ENCODE measurements at places on chromosomes 5 and 9.

GRCh38 chr5:159211729-159212174 lies 2.4 kb upstream of the RNF145 start:
- no peak for DNase-seq

DNA sequence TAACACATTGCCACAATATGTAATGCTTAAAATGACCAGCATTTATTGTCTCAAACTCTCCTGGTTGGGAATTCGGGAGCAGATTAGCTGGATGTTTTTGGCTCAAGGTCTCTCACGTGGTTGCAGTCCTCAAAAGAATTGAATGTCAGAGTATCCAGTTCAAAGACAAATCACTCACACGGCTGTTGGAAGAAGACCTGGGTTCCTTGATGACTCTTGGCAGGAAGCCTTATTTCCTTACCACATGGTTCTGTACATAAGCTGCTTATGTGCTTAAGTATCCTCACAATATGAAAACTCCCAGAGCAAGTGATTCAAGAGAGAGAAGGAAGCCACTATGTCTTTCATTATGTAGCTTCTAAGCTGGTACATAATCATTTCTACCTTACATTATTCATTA lies 230.3 kb upstream of the PTPRD start:
- DNase-seq, result no peak

DNA sequence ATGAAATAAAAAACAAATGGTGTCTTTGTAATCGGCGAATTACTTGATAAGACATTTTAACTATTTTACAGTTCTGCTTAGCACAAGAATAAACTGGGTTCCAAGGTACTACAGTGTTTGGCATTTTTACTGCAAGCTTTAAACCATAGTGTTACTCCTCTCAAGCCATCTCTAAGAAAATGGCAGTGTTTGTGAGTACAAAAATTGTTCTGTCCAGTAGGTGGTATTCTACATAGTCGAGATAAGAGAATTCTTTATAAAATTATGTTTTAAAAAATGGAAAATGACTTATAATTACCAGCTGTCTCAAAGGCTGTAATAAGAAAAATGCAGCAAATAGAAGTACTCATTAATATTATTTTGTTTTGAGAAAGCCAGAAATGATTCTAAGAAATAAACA lies 3.2 kb downstream of the SMIM15 start:
- no peak for DNase-seq

DNA sequence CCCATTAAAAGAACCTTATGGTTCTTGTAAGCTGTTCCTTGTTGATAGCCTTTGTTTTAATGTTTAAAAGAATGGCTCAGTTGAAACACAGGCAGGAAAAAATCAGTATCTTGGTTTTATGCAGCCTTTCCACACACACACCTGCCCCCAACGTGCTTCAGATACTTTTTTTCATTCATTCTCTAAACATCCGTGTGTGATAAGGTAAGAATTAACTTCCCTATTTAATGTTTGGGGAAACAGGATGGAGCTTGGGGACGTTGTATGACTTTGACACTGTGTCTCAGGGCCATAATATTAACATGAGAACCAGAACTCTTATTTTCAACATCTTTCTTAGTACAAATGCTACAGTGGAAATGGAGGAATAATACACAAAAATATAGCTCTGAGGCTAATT lies 5.8 kb upstream of the ZNF622 start:
- no peak for DNase-seq

GRCh38 chr9:115005322-115005721 lies 74.9 kb upstream of the TNFSF8 start:
- no peak for DNase-seq

- no peak for DNase-seq
These were observed 192.4 kb upstream of the KLF4 start for GRCh38 chr9:107681988-107682387.

- no peak for DNase-seq
These were observed 117.5 kb downstream of the COL5A1 start for GRCh38 chr9:134758949-134759607.

- DNase-seq, result peak; percentile 9
These were observed 597.3 kb downstream of the PRELID2 start for GRCh38 chr5:145237843-145238242.

DNA sequence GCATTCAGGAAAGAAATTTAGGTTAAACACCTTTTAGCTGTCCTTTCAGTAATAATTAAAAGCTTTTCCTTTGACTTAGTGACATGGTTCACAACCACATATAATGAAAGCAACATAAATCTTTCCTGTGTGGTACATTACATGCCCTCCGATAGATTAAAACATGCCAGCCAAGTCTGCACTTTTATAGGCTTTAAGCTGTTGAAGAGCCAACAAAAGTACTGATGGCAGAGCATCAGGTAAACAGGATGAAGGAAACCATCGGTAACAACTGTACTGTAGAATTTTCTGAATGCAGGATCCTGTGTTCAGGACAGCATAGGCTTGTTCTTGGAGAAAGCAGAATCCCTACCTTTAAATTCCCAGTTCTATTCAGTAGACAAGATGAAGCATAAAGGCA lies 226.6 kb downstream of the MLLT3 start:
- no peak for DNase-seq

DNA sequence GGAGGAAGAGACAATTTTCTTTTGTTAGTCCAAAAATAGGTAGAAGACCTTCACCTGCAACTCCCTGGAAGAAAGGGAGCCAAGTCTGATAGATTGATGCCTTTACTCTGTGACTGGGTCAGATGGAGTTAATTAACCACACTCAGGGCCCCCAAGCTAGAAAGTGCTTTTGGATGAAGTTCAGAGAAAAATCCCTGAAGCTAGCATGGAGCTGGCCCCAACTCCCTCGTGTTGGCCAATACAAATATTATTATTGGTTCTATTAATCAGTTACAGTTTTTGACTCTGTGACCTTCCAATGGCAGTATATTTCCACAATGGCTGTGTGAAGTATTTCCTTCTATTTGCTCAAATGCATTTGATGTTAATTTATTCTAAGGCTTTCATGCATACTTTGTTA lies 1753.5 kb downstream of the EFNA5 start:
- no peak for DNase-seq

- no peak for DNase-seq
These were observed 78.4 kb upstream of the HTR4 start for GRCh38 chr5:148732692-148733091.

GRCh38 chr5:132020568-132021339 lies 9.3 kb upstream of the ACSL6 start:
- DNase-seq, result no peak

DNA sequence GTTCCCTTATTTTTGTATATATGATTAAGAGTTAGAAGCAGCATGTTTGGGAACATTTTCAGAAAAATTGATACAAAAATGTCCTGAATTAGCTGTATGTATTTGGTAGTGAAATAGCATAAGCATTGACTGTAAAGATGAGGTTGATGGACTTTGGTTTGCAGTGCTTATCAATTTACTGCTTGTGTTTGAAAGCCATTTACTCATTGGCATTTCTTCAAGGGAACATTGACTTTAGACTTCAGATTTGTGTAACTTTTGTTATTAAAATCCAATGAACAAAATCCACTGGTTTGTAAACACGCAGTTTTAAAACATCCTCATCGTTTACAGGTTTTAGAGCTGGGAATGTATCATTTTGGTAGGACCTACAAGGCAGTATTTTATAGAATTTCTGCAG lies 61.3 kb downstream of the KDM4C start:
- DNase-seq, result no peak

- DNase-seq, result no peak
These were observed 95.0 kb downstream of the PCSK1 start for GRCh38 chr5:96338091-96338490.

DNA sequence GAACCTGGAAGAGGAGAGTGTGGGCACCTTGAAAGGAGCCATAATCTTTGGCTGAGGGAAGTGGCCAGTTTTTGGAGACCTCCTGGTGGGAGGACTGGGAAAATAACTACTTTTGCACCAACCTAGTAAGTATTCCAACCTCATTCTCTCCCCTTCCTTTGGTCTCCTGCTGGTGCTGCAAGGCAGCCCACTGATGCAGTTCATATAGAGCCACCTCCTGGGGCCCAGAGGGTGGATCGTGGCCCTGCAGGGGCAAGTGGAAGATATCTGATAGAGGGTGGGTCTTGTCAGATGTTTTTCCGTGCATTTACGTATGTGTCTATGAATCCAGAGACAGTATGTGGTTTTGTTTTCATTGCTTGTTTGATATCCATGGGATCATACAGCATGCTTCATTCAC lies 172.8 kb upstream of the PITX1 start:
- DNase-seq, result no peak

DNA sequence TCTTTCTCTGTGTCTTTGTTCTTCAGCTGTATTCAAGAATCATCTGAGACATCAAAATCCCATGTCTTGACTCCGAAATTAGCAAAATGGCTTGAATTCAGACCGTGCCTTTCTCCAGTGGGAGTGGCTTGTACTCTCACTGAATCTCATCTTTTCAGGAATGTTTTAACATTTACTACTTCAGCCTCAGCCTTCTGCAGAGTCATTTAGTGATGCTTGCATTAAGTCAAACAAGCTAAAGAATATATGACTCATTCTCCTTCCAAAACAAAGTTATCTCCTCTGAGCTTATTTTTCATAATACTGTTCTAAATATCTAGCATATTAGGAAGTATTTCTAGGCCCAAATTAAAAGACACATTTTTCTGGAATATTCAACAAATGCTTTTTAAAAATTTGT lies 205.3 kb downstream of the CDH10 start:
- DNase-seq, result no peak

DNA sequence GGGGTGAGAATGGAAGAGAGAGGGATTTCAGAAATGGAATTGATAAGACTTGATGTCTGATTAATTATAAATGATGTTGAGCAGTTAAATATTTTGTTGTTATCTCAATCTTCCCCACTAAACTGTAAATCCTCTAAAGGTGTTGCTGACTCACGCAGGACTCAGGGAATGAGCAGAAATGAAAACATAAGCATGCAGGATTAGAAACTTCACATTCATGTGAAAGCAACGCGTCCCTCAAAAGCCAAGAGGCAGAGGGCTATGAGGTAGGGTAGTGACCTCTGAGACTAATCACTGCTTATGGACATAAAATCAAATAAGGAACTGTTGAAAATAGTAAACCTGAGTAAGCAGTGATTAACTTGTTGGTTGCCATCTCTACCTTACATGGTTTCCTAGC lies 21.1 kb downstream of the ADAMTSL1 start:
- DNase-seq, result no peak

- no peak for DNase-seq
These were observed 77.6 kb upstream of the TMC1 start for GRCh38 chr9:72443855-72444254.

- DNase-seq, result no peak
These were observed 111.4 kb downstream of the PDE8B start for GRCh38 chr5:77321793-77322394.

GRCh38 chr9:17185481-17186029 lies 50.7 kb downstream of the CNTLN start:
- DNase-seq, result no peak

DNA sequence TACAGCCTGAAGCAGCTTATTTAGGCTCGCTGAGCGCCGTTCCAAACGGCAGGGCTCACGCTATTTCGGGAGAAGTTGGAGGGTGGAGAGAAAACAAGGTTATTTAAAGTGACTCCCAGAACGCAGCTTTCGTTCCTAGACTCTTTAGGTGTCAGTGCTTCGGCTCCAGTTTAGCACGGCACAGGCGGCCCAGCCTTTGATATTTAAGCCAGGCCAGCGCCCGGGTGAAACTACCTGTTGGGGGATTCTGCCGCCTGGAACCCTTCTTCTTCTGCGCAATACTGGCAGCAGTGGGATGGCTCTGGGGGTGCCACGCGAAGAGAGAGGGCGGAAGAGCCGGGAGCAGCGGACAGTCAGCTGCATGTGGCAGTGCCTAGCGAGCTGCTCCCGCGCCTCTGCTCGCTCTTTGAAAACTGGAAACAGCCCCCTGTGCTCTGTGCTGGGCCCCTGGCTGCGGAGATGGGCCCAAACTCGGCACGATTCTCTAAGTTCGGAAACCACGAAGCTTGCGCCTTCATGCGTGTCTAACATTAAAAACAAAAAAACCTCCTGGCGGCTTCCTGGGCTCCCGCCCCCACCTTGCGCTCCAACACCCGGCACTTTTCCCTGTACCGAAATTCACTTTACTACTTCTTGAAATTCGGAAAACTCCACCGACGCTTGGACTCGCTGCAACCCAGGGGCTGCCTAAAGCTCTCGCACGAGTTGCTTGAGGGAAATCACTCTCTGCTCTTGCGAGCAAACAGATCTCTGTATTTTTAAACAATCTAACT lies 34.6 kb upstream of the NFIB start:
- no peak for DNase-seq

- DNase-seq, result no peak
These were observed 379.1 kb upstream of the SMC2 start for GRCh38 chr9:103714992-103715391.

- DNase-seq, result no peak
These were observed 397.3 kb upstream of the KLF4 start for GRCh38 chr9:107886826-107887225.

DNA sequence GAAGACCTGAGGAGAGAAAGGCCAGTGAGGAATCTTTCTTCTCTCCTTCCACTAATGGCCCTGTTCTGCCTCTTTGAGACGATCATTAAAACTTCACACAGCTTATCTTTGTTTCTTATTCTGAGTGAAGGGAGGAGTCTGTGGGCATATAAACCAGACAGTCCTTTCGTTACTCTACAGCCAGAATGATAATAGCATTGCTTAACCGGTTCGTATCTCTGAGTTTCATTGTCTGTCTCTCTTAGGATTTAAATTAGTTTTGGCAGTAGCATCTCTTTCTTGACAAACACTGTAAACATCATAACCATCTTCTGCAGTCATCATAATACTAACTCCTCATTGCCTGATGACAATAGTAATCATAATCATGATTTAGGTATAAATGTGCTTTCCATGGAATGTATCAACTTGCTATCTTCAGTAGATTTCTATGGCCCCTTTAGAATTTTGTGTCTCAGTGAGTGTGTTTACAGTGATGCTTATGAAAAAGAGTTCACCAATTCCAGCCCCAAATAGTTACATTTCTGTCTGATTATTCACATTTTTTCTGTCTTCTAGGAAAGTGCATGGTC lies 618.8 kb upstream of the KLF4 start:
- no peak for DNase-seq

GRCh38 chr5:142192286-142193113 lies 83.9 kb downstream of the NDFIP1 start:
- DNase-seq, result no peak

DNA sequence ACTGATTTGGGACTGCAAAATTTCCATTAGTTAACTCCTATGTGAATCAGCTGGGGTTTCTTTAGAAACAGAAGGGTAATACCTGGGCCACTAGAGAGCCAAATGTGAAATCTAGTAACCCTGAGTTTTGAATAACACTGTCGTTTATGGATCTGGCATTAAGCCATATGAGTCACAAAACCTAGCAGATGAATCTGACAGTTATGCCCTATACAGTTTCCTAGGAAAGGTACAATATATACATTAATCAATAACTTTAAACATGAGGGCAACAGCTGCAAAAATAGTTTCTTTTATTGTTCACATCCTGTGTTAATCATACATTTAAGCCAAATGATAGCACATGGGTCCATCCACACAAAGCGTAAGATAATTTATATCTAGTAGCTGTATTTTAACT lies 56.9 kb downstream of the PAM start:
- no peak for DNase-seq

GRCh38 chr5:113719549-113719948 lies 206.1 kb downstream of the YTHDC2 start:
- no peak for DNase-seq

GRCh38 chr9:127514468-127514867 lies 63.2 kb downstream of the LRSAM1 start:
- DNase-seq, result no peak

GRCh38 chr9:124708633-124709291 lies 62.3 kb downstream of the NR6A1 start:
- DNase-seq, result no peak

Data from CMK (cell line).